ENCODE measurements at places on chromosomes 13 and 19.

DNA sequence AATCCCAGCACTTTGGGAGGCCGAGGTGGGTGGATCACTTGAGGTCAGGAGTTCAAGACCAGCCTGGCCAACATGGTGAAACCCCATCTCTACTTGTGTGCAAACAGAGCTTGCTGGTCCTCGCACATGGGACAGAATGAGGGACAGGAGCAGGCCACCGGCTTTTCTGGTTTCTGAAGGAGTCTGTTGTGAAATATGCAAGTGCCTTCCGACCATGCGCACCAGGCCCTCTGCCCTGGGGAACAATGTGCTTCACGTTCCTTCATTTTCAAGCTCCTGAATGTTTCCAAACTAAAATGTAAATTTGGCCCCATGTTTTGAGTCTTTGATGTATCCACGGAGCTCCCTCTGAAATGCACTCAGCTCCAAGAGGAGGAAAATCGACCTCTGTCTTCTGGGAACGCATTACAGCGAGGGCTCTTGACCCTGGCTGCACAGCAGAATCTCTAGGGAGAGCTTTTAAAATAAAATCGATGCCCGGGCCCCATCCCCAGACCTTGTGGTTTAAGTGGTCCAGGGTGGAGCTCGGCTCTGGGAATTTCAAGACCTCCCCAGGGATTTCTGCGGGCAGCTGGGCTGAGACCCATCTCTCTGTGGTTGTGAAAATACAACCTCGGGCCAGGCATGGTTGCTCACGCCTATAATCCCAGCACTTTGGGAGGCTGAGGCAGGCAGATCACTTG lies 9.3 kb upstream of the ACP4 start:
- DNase-seq: no peak

DNA sequence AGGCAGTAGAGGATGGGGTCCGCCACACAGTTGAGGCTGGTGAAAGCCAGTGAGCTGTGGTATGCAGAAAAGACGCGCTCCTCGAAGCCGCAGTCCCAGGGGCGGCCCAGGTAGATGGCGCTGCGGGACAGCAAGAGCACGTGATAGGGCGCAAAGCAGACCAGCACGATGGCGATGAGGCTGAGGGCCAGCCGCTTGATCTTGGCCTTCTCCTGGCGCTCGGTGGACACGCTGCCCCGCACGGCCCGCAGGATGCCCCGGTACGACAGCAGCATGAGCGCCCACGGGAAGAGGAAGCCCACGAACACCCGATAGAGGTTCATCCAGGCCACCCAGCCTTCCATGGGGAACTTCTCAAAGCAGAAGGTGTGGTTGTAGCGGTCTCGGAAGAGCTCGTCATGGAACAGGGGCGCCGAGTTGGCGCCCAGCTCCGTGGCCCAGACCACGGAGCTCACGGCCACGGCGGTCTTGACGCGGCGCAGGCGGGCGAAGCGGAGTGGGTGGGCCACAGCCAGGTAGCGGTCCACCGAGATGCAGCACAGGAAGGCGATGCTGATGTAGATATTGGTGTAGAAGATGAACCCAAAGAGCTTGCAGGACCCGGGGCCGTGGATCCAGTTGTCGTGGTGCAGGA lies 6.5 kb upstream of the OPA3 start:
- DNase-seq: peak; percentile 60

DNA sequence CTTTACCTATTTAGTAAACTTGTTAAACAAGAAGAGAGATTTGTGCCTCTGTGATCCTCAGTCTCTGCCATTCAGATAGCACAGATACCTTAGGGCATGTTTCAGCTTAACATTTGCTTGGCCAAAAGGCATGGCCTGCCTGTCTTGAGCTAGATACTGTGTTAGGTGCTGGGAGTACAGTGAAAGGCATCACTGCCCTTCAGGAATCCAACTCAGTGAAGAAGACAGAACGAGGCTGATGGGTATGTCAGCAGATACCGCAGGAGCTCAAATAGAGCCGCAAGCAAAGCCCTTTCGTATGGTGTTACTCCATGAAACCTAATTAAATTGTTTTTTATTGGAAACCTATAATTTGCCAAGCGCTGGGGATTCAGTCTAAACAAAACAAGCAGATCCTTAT lies 12.9 kb downstream of the ZNF507 start:
- DNase-seq: no peak

DNA sequence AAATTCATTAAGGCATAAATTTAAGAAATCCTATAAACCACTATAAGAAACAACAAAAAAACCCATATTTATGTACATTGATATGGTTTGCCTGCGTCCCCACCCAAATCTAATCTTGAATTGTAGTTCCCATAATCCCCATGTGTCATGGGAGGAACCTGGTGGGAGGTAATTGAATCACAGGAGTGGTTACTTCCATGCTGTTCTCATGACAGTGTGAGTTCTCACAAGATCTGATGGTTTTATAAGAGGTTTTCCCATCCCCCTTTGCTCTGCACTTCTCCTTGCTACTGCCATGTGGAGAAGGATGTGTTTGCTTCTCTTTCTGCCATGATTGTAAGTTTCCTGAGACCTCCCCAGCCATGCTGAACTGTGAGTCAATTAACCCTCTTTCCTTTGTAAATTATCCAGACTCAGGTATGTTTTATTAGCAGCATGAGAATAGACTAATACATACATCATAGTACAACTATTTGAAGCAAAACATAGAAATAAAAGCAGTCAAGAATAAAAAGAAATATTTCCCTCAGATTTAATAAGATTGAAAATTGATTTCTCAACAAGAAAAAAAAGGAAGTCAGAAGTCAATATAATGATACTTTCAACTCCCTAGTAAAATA lies 209.0 kb upstream of the GPC6 start:
- no peak for DNase-seq

GRCh38 chr13:113863524-113864272 lies at the start of gene GAS6:
Gene GAS6, minus strand, starts transcription at chr13:113864076. Its CDS starts 156 bp downstream, at chr13:113863920.
- peak; percentile 41 for DNase-seq

- DNase-seq: peak; percentile 70
These were observed 75.3 kb upstream of the GPC6 start for GRCh38 chr13:93151277-93151676.
